SW480 (cell line): ENCODE measurements at places on chromosomes 3 and 15.

- no peak for DNase-seq
Measured at GRCh38 chr3:134795746-134796280, 753 bp downstream of the EPHB1 start.

- DNase-seq: no peak
Measured at GRCh38 chr3:173501931-173502489, 104.5 kb downstream of the NLGN1 start.

- DNase-seq: no peak
Measured at GRCh38 chr3:73479325-73479724, 145.4 kb downstream of the PDZRN3 start.

DNA sequence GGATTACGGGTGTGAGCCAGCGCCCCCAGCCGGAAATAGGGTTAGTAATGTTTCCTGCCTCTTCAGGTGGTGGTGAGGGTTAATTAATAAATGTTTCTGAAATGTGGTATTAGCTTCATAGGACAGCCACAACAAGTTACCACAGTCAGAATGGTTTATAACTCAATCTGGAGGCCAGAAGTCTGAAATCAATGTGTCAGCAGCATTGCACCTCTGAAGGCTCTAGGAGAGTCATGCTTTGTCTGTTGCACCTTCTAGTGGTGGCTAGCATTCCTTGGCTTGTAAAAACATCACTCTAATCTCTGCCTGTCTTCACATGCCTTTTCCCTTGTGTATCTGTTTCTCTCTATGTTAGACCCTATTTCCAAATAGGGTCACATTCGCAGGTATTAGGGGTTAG lies 7.8 kb upstream of the RPSA start:
- DNase-seq: no peak

- no peak for DNase-seq
Measured at GRCh38 chr3:21889166-21889565, 138.2 kb upstream of the ZNF385D start.

DNA sequence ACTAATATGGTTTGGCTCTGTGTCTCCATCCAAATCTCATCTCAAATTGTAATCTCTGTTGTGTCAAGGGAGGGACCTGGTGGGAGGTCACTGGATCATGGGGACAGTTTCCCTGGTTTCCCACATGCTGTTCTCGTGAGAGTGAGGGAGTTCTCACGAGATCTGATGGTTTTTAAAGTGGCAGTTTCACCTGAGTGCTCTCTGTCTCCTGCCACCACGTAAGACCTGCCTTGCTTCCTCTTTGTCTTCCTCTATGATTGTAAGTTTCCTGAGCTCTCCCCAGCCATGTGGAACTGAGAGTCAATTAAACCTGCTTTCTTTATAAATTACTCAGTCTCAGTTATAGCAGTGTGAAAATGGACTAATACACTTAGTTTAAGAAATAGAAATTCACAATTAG lies 228.9 kb downstream of the CD47 start:
- no peak for DNase-seq

- DNase-seq: no peak
Measured at GRCh38 chr15:99167201-99167600, 62.3 kb downstream of the SYNM start.

- DNase-seq: no peak
Measured at GRCh38 chr15:58410353-58410752, 21.4 kb upstream of the LIPC start.

- DNase-seq: peak; percentile 66
Measured at GRCh38 chr3:115671761-115672455, 48.6 kb downstream of the GAP43 start.

- DNase-seq: no peak
Measured at GRCh38 chr15:23801881-23802280, 114.8 kb upstream of the NDN start.

DNA sequence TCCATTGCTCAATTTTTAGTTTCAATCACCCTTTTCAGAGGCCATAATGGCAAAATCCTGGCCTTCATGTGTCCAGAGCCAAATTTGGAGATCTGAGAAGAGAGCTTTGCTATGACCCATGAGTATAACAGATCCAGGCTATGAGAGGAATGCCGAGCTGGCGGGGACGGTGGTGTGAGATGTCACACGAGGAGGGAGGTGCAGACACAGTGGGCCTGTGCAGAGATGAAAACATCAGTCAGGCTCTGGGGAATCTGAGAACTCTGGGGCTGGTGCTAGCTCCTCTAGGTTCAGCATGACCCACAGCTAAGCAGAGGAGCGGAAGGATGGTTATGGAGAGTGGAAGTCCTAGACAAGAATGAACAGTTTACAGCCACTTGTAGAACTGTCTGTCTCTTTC lies 398.3 kb upstream of the ATP10A start:
- no peak for DNase-seq

GRCh38 chr15:96411056-96412031 lies 80.8 kb downstream of the NR2F2 start:
- no peak for DNase-seq
